ENCODE measurements at places on chromosomes 6 and 20.

DNA sequence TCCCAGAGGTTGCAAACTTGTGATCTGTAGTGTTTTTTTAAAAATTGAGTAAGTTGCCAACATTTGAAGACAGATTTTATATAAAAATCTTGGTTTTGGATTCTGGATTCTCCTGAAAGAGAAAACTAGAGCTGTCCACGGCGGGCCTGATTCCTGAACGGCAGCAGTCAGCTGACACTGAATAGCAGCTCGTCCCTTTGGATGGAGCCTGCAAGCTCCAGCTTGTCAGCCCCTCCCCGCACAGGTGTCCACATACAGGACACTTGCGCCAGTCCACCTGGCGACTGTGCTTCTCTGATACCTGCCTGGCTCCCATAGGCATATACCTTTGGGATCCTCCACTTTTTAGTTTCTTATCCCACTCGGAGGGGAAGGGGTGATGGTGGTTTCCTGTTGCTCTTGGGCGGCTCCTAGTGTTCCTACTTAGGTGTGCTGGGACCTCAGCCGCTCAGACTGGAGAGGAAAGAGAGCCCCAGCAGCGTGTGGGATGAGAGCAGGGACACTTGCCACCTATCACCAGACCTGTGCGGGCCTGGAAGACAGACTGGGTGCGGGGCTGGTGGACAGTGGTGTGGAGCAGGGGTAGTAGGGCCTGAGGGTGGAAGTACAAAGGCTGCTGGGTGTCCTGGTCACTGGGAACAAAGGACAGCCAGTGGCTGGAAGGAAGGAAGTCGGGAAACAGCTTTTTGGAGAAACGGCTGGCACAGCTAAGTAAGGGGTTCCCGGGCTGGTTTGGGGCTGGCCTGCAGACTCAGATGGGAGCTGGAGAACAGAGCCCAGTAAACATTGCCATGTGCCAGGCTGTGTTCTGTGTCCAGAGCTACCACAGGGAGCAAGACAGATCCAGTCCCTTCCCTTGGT lies 18.3 kb downstream of the GHRH start:
- no peak for DNase-seq

DNA sequence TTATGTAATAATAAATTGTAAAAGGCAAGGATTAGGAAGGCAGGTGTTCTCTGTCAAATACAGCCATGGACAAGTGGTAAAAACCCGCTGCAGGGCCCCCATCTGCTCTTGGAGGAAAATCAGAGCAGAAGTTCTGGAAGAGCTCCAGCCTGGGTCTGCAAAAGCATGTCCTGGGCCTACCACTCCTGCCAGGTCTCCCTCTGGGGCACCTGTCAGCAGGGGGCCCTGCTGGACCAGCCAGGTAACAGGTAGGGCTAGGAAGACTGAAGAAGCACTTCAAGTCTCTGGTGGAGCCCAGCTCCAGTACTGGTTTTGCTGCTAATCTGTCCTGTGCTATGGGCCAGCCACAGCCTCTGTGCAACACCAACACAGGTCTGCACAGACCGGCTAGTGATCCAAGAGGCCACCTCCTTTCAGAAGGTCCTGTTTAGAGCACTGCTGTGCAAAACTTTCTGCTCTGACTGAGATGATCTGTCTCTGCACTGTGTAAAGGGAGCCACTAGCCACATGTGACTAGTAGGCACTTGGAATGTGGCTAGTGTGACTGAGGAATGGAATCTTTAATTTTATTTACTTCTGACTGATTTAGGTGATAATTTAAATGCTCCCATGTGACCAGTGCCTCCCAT lies 30.2 kb downstream of the RRBP1 start:
- no peak for DNase-seq

DNA sequence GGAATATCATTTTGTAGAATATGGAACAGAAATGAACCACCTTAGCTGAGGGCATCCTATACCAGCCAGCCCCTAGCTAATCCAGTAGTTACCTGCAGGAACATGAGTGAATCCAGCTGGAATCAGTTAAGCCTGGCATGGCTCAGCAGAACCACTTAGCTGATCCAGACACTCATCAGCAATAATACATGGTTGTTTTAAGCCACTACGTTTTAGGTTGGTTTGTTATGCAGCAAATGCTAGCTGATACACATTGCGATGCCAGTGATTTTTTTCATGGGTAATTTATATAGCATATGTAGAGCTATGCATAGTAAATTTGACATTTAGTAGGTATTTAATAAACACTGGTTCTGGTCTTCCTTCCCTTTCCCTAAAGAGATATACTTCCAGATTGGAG lies 201.9 kb upstream of the JAG1 start:
- no peak for DNase-seq

DNA sequence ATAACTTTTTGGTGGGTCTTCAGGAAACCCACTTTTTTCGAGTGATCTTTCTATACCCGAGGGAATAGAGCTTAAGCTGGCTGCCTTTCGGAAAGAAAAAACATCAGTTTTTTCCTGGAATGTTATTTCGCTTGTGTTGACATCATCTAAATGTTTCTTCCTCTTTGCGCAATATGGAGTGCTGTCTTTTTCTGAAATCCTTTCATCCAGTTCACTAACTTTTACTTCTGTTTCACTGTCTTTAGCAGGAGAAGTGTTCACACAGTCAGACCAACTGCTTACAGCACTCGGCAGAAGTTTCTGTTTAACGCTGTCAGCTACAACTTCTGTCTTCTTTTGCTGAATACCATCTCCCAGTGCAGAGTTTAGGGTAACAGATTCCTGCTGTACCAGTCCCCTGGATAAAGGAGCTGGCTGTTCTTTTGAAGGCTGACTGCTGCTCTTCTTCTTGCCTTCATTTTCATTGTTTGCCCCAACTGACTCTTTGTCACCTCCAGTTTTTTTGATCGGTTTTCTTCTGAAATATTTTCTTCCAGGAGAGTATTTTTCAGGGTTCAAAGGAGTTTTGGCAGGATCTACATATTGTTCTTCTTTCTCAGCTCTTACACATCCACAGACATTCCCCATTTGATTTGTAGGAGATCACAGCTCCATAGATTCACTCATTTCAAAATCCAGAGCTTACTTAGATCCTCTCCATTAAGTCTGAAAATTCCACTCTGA lies 50.0 kb upstream of the DST start:
- DNase-seq: peak; percentile 67

DNA sequence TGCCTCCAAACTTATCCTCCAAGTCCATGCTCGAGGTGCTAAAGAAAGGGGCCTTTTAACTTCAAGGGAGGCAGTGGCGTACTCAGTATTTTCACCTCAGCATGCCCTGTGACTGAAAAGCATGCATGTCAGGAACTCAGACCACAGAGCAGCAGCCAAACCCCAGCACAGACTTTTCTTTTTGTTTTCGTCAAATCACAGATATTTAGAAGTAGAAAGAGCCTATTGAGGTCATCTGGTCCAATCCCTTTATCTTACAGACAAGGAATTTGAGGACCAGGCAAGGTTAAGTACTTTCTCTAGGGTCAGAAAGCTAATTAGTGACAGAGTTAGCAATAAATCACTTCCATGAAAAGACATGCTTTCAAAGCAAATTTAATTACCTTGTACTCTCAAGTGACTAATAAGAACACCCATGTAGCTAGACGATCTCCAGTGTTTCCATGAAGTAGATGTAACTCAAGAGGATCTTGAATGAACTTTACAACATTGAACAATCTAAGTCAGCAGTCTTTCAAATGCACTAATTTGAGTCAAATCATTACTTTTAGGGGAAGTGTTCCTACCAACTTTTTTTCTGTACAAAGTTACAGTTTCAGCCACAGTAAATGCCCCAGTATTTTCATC lies 35.9 kb downstream of the MOXD1 start:
- no peak for DNase-seq

DNA sequence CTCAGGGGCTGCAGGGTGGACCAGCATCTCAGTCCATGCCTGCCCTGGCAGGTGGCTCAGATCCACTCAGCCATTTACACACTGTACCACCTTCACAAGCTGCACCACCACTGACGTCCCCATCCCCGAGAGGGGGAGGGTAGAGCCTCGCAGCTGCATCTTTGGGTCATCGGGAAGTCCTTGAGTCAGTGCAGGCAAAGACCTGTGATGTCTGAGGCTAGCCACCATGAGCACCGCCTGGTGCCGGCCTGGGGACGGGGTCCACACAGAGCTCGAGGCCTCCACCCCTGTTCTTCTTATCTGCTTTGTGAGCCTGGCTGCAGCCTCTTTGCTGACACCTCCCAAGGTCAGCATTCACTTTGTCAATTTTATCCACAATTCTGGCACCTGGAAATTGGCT lies 141.4 kb downstream of the PHACTR3 start:
- no peak for DNase-seq

DNA sequence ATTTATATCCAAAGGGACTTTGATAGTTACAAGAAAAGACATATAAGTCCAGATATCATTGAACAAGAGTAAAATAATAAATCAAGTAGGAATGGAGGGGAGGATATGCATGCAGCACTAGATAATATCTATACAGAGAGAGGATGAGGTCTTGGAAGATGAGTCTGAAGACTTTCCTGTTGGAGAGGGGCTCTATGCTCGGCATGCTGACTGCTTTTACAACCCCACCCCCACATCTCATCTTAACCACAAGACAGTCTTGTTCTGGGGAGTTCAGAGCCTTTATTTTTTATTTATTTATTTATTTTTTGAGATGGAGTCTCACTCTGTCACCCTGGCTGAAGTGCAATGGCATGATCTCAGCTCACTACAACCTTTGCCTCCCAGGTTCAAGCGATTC lies 48.4 kb upstream of the IER3 start:
- peak; percentile 57 for DNase-seq

- DNase-seq: no peak
These were observed 124.1 kb upstream of the THEMIS start for GRCh38 chr6:128024969-128025368.

DNA sequence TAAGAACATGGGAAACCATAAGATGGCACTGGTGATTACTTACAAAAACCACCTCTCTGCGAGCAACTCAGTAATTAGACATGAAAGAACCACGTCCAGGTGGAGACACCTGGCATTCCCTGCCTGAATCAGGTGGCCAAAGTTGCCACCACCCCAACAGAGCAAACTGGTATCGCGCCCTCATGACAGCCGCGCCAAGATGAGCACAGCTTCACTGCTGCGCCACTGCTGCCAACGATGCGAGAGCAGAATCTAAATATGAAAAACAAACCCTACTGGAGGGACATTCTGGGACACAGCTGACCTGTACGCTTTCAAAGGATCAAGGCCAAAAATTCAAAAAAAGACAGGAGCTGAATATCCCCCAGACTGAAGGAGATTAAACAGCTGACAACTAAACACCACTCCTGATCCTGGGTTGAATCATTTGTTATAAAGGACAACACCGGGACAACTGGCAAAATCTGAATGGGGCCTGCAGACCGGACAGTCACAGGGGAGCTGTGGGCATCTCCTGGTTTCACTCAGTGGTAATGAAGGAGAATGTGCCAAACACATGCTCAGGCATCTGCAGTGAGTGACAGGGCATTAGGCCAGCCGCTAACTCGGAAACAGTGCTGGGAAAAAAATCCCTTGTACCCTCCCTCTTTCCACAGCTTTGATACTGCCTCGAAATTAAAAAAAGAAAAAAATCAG lies 17.4 kb downstream of the CST7 start:
- no peak for DNase-seq

- DNase-seq: no peak
These were observed 4.9 kb upstream of the AAR2 start for GRCh38 chr20:36231331-36231730.

DNA sequence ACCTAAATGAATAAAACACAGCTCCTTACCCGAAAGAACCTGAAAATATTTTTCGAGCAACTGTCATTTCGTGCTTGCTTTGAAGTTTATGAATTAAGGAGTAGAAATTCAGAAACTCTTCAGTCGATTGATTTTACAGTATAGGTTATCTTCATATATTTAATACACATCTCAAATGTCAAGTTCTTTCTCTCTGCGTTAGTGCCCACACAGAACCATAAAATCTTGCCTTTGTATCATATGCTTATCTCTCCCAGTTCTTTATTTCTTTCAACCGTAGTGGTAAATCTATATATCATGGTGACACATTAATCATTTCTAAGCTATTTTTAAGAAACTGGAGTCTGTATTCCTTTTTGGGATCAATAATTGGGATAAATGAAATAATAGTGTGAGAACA lies 397.5 kb downstream of the CDKAL1 start:
- no peak for DNase-seq

DNA sequence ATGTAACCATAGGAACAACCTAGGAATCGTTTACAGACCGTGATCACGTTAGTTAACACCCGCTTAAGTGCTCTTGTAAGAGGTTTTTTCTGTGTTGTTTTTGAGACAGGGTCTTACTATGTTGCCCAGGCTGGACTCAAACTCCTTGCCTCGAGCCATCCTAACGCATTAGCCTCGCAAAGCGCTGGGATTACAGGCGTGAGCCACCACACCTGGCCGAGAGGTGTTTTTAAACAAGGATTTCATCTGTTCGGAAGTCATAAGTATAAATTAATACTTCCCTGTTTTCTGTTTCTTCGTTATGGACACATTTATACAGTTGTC lies 727 bp downstream of the MRS2 start:
- DNase-seq: no peak

DNA sequence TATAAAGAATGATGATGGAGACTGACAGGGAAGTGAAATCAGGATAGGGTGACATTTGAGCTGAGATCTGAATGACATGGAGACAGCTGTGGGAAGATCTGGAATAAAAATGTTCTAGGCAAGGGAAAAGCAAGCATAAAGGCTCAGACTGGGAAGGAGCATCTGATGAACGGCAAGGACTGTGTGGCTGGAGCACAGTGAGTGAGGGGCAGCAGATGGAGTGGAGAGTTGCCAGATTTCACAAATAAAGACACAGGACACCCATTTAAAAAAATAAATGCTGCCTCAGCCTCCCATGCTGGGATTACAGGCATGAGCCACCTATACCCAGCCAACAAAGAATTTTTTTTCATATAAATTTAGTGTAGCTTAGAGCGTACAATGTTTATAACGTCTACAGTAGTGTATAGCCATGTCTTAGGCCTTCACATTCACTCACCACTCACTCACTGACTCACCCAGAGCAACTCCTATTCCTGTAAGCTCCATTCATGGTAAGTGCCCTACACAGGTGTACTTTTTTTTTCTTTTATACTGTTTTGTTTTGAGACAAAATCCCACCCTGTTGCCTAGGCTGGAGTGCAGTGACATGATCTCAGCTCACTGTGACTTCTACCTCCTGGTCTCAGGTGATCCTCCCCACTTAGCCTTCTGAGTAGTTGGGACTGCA lies 2.4 kb upstream of the ZBTB24 start:
- DNase-seq: no peak

GRCh38 chr6:68502946-68503345 lies 132.1 kb upstream of the ADGRB3 start:
- no peak for DNase-seq

GRCh38 chr20:63284083-63284440 lies 8.9 kb upstream of the COL20A1 start:
- no peak for DNase-seq

- peak; percentile 33 for DNase-seq
These were observed 14.2 kb upstream of the FAM162B start for GRCh38 chr6:116779573-116780164.

GRCh38 chr6:71468841-71469700 lies 180.5 kb downstream of the OGFRL1 start:
- peak; percentile 94 for DNase-seq

- DNase-seq: no peak
These were observed 45.6 kb downstream of the BLTP3A start for GRCh38 chr6:34837528-34837927.

- DNase-seq: no peak
These were observed 2.5 kb downstream of the UNC93A start for GRCh38 chr6:167293590-167294091.

Data from fibroblast of skin of back (primary cell).